ENCODE measurements at places on chromosomes 3 and 15.
A peak's percentile ranks its signal among the peaks of the same experiment; 100 is the strongest.

DNA sequence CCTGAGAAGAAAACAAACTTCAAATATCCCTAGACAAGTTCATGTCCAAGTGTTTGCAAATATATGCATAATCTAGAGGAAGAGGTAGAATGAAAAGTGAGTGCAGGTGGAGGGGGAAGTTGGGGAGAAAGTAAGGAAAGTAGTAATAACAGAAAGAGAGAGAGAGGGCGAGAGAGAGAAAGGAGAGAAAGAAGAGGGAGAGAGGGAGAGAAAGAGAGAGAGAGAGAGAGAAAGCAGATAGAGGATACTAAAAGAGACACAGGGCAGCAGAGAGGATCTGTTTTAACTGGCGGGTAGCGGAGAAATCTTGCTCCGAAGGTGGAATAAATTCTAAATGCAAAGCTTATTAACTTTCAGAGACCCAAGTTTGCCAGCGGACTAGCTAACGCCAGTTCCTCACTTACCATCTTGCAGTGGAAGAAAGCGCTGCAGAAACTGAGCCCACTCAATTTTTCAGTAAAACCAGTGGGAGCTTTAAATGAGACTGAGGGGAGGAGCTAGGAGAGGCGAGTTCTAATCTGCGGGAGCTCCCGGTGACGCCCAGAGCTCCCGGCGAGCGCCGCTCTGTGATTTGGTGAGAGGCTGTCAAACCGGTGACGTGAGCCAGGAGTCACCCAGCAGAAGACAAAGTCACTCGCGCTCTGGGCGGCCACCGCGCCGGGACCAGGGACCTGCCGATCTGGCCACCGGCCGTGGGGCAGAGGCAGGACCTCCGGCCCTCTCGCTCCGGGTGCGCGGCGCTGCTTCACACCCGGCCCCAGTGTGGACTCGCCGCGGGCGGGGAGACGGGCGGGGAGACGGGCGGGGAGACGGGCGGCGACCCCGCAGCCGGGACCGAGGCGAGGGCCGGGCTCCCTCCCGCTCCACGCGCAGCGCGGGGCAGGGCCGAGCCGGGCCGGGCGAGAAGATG is at the start of gene GMNC:
Gene GMNC, minus strand, starts transcription at position 486 of the 910 bp plus-strand sequence. Its CDS starts 79 bp downstream, at position 407.
- peak; percentile 15 for DNase-seq

- DNase-seq: no peak
Observed at GRCh38 chr3:20091331-20092047, 51.2 kb downstream of the KAT2B start.

DNA sequence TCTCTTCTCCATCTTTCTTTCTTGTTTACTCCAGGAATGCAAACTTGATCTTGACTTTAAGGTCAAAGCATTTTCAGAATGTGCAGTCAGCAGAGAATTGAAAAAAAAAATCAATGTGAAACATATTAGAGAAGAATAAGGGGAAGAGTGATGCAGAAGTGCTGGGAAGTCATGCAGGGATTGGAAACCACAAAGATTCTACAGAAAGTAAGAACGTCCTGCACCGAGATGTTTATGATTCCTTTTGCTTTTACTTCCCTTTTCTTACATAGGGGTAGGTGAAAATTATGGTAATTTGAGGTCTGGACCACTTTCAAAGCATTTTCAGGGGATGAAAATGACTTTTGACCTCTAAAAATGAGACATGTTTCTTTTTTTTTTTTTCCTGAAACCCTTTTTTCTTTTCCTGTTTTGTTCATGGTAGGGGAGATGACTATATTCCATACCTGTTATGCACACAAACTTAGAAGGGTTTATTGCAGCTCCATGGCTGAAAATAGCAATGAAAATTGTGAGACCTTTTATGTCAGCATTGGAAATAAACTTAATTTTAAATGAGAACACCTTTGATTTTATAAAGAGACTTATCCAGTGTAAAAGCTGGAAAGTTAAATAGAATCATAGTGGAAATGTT is 623.5 kb upstream of the TBL1XR1 start:
- no peak for DNase-seq

- no peak for DNase-seq
Observed at GRCh38 chr3:48240000-48240963, 622 bp upstream of the ZNF589 start.

DNA sequence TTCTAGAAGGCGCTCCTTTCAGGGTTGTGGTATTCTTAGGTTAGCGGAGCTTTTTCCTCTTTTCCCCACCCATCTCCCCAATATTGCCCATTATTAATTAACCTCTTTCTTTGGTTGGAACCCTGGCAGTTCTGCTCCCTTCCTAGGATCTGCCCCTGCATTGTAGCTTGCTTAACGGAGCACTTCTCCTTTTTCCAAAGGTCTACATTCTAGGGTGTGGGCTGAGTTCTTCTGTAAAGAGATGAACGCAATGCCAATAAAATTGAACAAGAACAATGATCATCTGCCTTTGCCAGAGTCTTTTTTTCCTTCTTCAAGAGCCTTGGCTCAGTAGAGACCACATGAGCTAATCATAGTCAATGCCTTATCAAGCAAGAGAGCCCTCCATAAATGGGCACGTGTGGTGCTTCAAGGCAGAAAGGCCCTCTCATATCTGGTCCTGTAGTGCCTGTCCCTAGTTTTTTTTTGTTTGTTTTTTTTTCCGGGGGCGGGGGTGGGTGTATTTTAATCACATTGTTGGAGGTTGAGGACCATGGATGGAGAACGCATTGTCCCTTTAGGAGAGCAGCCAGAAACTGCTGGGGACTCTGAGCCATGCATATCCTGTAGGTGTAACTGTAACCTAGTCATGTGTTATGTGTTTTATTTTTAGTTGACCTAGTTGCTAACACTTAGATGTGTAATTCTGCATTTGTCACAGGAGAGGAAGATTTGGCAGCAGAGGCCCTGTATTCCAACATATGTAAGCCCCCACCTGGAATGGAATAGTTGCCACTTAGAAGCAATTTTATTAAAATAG is 64.7 kb upstream of the ACAD9 start:
- no peak for DNase-seq

DNA sequence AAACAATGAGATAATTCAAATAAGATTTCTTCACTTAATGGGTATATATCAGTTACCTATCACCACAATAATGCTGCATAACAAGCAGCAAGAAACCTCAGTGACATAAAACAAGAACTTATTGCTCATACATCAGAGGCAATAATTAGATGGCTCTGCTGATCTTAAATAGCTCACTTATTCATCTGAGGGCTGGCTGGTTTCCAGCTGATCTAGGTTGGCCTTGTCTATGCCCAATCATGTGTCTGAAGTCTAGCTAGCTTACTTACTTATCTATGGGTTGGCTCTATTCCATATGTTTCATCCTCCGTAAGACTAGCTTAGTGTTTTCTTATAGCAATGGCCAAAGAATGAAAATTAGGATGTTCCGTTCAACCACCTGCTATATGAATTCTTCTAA is 109.4 kb upstream of the AGTR1 start:
- no peak for DNase-seq

DNA sequence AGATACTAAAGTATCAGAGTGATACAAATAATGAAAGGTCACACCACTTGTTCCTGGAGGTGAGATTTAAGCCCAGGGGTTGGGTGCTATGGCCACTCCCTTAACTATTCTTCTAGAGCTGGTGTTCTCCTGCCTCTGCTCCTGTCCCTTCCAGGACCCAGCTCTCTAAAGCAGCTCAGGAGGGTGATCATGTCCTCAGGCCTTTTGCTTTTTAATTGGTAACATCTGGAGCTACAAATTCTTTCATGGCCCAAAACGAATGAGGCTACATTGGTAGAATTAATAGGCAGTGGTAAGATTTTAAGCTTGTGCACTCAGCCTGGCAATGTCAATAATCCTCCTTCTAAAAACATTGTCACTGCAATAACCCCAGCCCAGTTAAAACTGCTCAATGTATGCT is 38.2 kb upstream of the CNOT10 start:
- no peak for DNase-seq
